ENCODE measurements at places on chromosomes 12 and 14.

- DNase-seq = peak; percentile 93
Observed at GRCh38 chr12:15757553-15758255, 31.5 kb downstream of the EPS8 start.

DNA sequence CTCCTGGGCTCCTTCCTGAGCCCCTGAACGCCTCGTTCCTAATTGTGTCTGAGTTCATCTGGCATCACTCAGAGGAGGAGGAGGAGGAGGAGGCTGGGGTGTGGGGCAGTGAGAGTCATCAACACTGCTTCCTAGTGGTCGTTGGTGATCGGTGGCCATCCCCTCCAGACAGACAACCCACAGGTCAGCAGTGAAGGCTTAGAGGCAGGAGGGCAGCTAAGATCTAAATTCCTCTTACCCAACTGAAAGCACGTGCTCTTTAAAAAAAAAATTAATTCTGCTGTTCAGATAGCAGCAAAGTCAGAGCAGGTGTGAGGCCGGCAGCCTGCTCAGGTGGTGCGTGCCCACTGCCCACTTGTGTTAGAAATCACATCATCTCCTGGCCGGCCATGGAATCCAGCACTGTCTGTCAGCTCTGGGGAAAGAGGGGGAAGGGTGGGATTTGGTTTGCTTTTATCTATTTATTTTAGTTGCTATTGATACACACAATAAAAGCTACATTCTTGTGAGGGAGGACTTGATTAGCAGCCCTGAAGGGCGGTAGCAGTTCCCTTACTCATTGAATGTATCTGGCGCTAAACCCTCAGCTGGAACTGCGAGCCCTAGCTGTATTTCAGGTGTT lies 46.6 kb downstream of the PPP2R5C start:
- DNase-seq = no peak

- DNase-seq = no peak
Observed at GRCh38 chr14:22573804-22574203, 15.2 kb downstream of the DAD1 start.

DNA sequence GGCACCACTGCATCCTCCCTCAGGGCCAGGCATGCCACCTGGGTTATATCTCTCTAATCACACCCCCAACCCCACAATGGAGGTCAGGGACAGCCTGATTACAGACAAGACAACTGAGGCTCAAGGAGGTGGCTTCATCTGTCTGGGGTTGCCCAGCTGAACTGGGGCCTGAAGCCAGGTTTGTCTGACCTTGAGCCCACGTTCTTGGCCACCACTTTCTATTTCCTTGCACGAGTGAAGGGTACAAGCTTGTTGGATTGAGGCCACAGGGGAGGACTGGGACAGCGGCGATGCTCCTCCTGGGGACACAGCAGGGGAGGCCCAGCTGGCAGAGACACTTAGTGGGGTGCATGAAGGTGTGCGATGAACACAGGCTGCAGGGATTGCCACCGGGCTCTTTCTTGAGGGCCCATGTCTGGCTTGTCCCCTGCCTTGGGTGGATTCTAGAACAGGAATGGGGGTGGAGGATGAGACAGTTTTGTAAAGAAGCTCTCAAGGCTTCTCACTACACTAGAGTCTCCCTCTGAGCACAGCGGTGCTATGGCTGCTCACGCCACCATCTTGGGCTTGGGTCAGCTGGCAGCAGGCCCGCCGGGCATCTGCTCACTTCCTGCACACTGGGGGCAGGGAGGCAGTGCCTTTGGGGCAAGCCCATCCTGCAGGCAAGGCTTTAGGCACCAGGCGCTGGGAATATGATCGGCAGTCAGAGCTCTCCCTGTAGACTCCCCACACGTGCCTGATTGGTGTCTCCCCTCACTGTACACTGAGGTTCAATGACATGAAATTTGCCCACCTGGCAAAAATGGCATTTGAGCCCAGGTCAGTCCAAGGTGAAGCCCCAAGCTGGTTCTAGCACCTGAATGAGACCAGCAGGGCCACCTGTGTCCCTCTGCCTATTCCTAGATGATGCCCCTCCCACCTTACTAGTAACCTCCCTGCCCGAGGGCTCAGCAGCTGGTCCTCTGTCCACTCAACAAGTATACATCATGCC lies 16.0 kb downstream of the RITA1 start:
- DNase-seq = no peak

DNA sequence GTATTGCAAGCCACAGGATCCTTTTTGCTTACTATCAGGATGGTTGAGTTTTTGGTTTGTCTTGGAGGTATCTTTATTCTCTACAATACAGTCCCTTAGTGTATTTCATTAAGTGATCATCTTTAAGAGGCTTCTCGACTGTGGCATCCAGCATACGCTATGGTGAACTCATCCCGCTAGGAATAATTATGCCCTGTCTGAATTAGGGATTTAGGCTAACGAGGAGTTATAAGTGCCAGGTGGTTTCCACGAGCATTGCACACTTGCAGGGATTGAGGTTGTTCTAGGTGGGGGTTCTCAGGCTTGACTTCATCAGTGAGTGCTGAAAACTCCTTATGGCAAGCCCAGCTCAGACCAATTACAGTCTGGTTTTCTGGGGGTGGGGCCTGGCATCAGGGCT lies 37.2 kb upstream of the RBM19 start:
- no peak for DNase-seq

- peak; percentile 66 for DNase-seq
Observed at GRCh38 chr14:74514471-74514941, 20.9 kb downstream of the ISCA2 start.

GRCh38 chr12:83145325-83145840 lies 458.7 kb downstream of the TMTC2 start:
- no peak for DNase-seq

GRCh38 chr12:128783129-128783574 lies 40.6 kb downstream of the SLC15A4 start:
- DNase-seq = peak; percentile 24

DNA sequence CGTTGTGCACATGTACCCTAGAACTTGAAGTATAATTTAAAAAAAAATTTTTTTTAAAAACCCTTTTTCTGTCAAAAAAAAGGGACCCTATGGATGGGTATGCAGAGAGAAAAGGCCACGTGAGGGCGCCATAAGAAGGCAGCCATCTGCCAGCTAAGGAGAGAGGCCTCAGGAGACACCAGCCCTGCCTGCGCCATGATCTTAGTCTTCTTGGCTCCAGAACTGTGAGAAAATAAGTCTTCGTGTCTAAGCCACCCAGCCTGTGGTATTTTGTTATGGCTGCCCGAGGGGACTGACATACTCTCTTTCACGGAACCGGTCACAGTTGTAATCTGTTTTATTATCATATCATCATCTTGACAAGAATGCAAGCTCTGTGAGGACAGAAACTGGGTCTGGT lies 174.8 kb downstream of the EFCAB11 start:
- DNase-seq = no peak

- DNase-seq = peak; percentile 30
Observed at GRCh38 chr14:53621921-53622320, 334.7 kb downstream of the BMP4 start.

- peak; percentile 75 for DNase-seq
Observed at GRCh38 chr14:102774391-102775153, 2.7 kb upstream of the TRAF3 start.

- no peak for DNase-seq
Observed at GRCh38 chr12:108572166-108572790, 9.9 kb downstream of the ISCU start.

GRCh38 chr12:98601924-98602323 lies 8.4 kb downstream of the SLC25A3 start:
- no peak for DNase-seq

DNA sequence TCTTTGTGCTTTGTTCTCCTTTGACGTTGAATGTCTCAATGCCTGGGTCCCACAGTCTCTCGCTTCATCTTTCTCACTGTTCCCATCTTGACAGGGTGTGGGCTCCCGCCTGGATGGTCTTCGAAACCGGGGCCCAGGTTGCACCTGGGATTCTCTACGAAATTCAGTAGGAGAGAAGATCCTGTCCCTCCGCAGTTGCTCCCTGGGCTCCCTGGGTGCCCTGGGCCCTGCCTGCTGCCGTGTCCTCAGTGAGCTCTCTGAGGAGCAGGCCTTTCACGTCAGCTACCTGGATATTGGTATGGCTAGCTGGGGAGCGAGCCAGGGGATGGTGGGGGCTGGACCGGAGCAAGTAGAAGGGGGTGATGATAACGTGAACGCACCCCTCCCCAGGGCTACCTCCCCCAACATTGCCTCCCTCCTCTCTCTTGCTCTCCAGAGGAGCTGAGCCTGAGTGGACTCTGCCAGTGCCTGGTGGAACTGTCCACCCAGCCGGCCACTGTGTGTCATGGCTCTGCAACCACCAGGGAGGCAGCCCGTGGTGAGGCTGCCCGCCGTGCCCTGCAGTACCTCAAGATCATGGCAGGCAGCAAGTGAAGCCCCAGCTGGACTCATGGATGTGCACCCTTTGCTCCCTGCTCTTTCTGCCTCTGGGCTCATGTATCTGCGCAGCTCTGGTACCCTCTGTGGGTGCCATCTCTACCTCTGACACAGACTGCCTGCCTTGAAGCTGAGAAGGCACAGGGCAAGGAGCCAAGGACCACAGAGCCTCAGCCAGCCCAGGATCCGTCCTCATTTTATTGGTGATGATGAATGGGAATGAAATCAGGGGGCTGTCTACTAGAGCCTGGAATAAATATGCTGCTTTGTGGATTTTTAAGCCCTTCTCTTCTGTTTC lies 1.5 kb downstream of the NPFF start:
- DNase-seq = peak; percentile 57

- no peak for DNase-seq
Observed at GRCh38 chr14:105860615-105861580, 334.5 kb downstream of the TMEM121 start.
